ENCODE measurements at places on chromosomes 4 and X.

DNA sequence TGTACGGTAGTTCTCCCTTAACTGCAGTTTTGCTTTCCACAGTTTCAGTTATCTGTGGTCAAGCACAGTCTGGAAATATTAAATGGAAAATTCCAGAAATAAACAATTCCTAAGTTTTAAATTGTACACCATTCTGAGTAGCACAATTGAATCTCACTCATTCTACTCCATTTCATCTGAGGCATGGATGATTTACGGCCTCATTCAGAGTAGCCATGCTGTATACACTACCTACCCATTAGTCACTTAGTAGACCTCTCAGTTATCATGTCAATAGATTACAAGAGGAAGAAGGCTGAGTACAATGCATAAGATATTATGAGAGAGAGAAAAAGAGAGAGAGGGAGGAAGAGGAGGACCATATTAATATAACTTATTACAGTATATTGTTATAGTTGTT, 77.5 kb downstream of the ENOX2 start:
- DNase-seq = no peak

GRCh38 chr4:37953620-37954293, 6.4 kb upstream of the PTTG2 start:
- DNase-seq = no peak

GRCh38 chrX:46130247-46130646, 415.0 kb downstream of the ZNF674 start:
- DNase-seq = no peak

- DNase-seq = no peak
These were observed 18.4 kb downstream of the CPEB2 start for GRCh38 chr4:15020502-15021286.

DNA sequence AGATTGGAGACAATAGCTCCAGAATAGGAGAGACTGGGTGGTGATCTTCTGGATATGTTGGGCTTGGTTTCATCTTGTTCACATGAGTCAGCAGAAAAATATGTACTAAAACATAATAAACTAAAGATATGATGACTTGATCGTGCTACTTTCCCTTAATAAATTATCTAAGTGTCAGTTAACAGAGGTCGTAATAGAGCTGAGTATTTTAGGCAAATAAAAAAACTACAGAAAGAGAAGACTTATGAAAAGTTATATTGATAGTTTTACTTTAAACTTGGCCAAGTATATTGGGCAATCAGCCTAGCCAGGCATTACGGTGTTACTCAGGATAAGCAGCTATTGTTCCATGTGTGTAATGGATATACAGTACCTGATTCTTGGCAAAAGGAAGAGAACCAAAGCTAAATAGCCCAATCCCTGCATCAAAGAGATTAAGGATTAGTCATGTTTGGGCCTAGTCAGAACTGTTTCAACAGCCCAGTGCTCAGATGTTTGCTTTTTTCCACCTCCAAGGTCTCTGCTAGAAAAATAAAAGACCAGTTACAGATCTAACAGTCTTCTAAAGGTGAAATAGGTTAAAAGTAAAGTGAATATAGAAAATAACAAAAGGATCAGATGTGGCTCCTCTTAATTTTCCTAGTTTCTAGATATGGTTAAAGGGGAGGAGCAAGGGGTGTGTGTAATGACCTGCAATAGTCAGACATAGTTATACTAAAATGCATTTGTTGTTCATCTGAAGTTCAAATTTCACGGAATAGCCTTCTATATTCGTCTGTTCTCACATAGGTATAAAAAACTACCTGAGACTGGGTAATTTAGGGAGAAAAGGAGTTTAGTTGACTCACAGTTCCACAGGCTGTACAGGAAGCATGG, 262.6 kb downstream of the ADGRL3 start:
- no peak for DNase-seq

Data from hindlimb muscle (tissue), 1 donor.